ENCODE measurements at places on chromosomes 2 and 18.

DNA sequence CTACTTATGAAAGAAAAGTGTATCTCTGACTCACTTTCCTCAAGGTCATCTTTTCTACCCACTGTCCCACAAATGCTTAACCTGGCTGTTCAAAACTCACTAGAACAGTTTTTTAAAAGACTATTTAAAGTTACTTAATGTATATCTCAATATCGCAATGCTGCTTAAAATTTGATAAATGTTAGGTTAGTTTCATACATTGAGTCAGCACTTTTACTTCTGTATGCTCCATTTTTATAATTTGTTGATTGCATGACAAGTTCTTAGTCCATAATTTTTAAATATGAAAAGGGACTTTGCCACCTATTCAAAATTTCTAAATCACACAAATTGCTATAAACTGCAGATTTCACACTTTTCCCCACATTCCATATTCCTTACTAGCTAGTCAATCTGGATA lies 231.7 kb upstream of the SLC39A10 start:
- no peak for DNase-seq

- DNase-seq, result peak; percentile 63
These were observed 32.6 kb downstream of the MYL12B start for GRCh38 chr18:3294435-3295080.

- no peak for DNase-seq
These were observed 207.4 kb upstream of the NRP2 start for GRCh38 chr2:205474741-205475415.

GRCh38 chr2:43024515-43025011 lies 201.8 kb downstream of the ZFP36L2 start:
- peak; percentile 53 for DNase-seq

DNA sequence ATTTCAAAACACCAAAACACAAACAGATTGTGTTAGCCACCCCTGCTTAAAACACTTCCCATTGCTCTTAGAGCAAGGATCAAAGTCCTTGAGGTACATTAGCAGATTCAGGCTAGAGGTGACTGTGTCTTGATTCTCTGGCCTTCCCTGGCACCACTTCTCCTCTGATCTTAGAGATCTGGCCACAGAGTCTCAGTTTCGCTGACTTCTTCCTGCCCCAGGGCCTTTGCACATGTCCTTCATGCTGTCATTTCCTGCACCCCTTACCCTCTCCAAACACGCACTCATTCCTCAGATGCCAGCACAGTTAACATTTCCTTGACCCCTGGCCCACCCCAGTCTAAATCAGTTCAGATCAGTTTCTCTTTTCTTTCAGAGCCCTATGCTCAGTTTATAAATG lies 16.9 kb downstream of the CXCR4 start:
- no peak for DNase-seq

- no peak for DNase-seq
These were observed 323.2 kb downstream of the RAD51AP2 start for GRCh38 chr2:17195016-17195415.

- DNase-seq, result no peak
These were observed 8.0 kb upstream of the SESTD1 start for GRCh38 chr2:179272406-179273192.

DNA sequence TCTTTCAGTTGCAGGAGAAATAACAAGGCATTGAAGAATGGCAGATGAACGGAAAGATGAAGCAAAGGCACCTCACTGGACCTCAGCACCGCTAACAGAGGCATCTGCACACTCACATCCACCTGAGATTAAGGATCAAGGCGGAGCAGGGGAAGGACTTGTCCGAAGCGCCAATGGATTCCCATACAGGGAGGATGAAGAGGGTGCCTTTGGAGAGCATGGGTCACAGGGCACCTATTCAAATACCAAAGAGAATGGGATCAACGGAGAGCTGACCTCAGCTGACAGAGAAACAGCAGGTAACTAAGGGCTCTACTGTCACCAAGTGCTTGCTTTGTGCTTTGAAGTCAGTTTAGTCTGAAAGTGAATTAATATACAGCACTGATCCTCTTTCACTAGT lies 118.5 kb upstream of the UNC80 start:
- no peak for DNase-seq

DNA sequence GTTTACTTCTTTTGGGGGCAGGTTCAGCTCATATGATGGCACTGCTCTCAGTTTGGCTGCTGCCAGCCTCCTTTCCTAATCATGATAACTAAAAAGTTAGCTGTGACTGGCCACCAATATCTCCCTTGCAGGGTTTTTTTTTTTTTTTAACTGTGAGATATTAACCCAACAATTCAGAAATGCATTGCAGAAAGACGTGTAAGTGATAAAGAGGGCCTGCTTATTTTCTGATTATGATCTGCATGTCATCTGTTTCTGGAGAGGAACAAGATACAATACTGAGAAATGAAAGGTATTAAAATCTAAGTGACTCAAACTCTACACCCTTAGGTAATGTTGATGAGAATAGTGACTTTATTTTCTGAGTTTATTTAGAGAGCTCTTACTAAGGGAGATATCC lies 905.6 kb downstream of the SOCS6 start:
- DNase-seq, result no peak

- DNase-seq, result no peak
These were observed 12.3 kb downstream of the MERTK start for GRCh38 chr2:111910609-111911277.

DNA sequence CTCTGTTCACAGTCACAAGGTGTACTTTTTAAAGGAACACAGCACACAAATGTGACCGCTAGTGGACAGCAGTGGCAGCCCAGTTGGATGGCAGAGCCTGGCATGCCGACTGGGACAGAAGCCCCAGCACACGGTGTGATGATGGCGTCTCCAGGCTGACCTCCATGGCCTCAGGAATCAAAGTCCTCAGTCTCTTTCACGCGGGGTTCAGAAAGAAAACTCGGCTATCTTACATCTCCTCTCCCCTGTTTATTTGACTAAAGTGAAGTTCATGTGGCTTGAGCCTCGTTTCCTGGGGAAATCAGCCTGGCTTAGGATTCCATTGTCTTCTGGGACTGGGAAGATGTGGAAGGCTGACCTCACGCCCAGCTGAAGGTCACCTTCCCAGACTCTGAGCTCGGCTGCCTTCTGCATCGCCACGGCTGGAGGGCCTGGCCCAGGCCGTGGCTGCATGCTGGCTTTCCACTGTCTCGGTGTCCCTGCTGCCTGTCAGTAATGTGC lies 56.1 kb downstream of the ASAP2 start:
- DNase-seq, result no peak

GRCh38 chr2:187502467-187502866 lies 51.8 kb downstream of the TFPI start:
- DNase-seq, result no peak

- no peak for DNase-seq
These were observed 2.8 kb downstream of the GATA6 start for GRCh38 chr18:22172120-22172582.

DNA sequence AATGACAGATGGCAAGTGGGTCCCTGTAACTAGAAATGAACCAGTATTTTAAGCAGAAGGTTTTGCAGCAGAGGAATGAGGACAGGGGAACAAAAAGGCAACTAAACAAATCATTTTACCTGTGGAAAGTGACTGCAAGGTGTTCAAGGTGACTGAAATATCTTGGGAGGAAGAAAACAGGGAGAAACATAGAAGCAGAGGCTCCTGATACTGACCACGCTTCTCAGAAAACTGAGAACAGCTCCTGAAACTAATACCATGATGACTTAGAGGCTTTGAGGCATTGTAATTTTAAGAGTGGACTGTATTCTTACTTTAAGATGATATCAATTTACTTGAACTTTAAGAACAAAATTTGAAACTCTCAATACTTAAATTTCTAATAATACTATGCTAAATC lies at the start of gene DYTN:
Gene DYTN (minus strand): TSS at position 101 of the 400 bp plus-strand sequence. CDS start 117 bp downstream, outside the sequence.
- DNase-seq, result no peak

- DNase-seq, result no peak
These were observed 41.2 kb downstream of the SAP130 start for GRCh38 chr2:127986548-127987079.

GRCh38 chr2:1482253-1482675 lies 69.0 kb downstream of the TPO start:
- no peak for DNase-seq

DNA sequence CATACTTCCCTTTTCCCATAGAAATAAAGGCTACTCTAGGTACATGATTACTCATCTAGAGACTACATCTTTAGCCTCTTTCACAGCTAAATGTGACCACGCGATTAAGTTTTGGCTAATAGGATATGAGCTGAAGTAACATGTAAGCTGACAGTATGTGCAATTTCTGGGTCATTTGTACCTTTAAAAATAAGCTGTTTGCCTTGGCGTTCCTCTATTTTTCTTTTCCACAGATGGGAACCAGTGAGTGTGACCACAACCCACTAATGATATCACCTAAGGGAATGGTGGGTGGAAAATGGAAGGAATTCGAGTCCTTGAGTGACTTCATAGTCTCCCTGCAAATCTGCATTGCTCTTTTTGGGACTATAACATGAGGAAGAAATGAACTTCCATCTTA lies 11.7 kb upstream of the NABP1 start:
- DNase-seq, result peak; percentile 69

DNA sequence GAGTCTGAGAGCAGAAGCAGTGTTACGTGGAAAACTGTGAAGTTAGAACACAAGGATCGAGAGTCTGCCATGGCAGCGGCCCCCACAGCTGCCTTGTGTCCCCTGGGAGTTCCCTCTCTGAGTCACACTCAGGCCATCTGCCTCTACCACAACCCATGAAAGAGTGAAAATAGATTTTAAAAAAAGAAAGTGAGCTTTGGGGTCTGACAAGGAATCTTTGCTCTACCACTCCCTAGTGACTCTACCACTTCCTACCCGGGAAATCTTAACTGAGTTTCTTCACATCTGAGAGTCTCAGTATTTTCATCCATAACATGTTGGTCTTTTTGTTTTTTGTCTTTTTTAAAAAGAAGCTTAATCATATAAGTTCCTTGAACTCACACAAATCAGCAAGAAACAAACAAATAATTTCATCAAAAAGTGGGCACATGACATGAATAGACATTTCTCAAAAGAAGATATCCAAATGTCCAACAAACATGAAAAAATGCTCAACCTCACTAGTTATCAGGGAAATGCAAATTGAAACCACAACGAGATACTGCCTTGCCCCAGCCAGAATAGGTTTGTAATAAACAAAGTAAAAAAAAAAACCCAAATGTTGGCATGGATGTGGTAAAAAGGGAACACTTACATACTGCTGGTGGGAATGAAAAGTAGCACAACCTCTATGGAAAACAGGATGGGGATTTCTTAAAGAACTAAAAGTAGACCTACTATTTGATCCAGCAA lies 2.4 kb upstream of the MSGN1 start:
- no peak for DNase-seq

GRCh38 chr2:188551671-188552070 lies 260.0 kb downstream of the GULP1 start:
- DNase-seq, result no peak

DNA sequence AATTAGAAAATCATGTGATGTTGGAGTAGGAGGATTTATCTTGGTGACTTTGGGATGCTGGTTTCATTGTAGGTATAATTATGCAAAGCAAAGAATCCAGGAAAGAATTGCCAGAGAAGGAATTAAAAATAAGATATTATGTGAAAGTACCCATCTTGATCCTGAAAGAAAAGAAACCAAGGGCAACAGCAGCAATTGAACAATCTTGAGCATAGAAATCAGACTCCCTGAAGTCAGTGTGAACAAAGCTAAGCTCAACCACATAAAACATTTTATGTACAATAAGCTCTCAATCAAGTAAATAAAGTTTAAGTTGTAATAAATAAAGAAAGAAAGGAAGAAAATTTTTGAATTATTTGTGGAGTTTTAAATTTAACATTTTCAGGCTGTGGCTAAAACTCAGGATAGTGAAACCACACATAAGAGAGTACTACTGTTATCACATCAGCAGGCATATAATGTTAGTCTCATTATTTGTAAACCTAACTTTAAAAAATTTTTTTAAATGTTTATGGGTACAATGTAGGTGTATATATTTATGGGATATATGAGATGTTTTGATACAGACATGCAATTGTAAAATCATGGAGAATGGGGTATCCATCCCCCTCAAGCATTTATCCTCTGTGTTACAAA lies 32.8 kb upstream of the GPR55 start:
- no peak for DNase-seq

- no peak for DNase-seq
These were observed 59.7 kb downstream of the EPC2 start for GRCh38 chr2:148704247-148704646.
